ENCODE measurements at places on chromosomes 5 and 9.

DNA sequence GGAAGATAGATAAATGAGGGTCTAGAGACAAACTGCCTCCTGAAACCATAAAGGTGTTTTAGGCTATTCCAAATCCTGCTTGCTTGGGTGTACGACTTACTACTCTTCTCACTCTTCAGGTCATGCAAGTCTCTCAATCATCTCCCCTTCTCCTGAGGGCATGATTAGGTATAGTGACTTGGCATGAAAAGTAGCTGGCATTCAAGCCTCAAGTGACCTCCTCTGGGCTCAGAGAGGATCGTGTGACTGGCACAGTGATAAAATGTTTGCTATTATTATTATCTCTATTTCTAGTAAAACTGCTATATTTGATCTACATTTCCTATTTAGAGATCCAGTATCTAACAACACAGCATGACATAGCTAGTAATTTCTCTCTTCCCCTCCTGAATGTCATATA lies 494.8 kb downstream of the SPOCK1 start:
- no peak for DNase-seq

DNA sequence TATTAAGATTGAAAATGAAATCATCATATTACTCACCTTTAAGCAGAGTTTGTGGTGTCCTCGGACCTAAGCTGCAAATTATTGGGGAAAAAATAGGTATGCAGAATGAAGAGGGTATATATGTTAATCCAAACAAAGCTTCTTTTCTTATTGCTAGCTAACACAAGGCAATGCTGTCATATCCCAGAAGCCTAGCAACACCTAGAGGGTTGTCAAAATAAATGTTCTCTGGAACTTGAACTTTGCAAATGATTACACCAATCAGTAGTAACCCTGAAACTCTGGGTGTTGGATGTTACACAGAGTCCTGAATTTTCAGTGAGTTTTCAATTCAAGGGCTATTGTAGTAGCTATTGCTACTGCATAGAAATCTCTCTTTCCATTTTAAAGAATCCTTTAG lies at the start of gene C6:
C6 (minus strand) TSS at position 193 of the 400 bp plus-strand sequence. CDS start 10,302 bp downstream, outside the sequence.
- no peak for DNase-seq

- DNase-seq = no peak
Measured at GRCh38 chr5:999032-999501, 9.5 kb upstream of the NKD2 start.

- DNase-seq = peak; percentile 30
Measured at GRCh38 chr5:177086654-177087397, at the start of gene FGFR4. Gene FGFR4 (plus strand): TSS chr5:177086915. CDS start chr5:177089603, 2,688 bp downstream.

GRCh38 chr9:14188011-14188410 lies 125.9 kb downstream of the NFIB start:
- no peak for DNase-seq

DNA sequence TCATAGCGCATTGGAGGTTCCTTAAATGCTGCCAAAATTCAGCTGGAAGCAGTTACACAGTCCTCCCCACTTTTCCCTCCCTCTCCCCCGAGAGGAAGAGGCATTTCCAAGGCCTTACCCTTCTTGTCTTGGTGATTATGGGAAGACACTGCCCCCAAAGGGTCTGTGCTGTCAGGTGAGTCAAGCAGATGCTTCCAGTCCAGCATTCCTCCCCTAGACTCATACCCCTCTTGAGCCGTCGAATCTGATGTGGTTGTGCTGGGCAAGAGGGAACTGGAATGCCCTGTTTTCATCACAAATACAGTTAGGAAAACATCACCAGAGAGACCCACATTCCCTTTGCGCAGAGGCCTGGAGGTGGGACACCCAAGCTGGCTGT lies 107.2 kb downstream of the SEMA6A start:
- DNase-seq = no peak

DNA sequence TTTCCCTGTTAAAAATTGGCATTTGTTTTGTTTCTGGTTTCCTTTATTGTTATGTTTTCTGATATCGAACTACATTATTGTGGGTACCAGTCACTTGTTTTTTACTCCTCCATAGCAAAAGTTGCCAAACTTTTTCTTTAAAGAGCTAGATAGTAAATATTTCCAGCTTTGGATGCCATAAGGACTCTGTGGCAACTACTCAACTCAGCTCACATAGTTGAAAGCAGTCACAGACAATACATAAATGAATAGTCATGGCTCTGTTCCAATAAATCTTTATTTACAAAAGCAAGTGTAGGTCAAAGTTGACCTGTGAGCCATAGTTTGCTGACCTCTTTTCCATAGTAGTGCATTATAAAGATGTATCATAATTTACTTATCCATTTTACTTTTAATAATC lies 305.0 kb downstream of the RASEF start:
- DNase-seq = no peak

DNA sequence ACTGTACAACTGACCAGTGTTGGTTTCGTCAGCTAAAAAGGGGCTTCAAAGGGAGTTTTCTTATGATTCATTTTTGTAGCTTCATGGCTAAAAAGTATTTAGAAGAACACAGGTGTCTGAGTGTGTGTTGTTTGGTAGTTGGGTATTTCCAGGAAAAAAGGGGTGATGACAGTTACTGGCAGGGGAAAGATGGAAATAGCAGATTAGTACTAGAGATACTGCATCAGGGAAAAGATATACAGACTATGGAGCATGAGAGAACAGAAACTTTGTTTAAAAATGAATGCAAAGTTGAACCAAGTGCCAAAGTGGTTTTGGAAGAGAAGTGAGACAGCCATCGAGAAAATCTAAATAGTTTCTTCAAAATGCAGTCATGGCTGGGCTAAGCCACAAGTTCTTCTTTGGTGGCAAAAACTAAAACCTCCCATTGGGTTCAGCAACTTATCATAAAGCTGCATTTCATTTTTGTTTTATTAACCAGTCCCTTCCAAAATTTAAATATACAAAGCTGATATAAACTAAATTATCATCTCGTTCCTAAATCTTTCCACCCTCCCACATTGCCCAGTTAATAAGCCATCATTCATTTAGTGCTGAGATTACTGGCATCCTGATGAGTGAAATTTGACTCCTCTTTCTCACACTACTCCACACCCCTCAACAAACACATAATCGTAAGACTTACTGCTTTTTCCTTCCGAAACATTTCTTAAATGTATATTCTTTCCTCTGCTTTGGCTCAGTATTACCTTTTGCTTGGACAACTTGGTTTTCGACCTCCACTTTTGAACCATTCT lies 33.5 kb downstream of the ELL2 start:
- DNase-seq = no peak

GRCh38 chr9:135673941-135674340 lies 10.8 kb downstream of the LCN9 start:
- DNase-seq = no peak

DNA sequence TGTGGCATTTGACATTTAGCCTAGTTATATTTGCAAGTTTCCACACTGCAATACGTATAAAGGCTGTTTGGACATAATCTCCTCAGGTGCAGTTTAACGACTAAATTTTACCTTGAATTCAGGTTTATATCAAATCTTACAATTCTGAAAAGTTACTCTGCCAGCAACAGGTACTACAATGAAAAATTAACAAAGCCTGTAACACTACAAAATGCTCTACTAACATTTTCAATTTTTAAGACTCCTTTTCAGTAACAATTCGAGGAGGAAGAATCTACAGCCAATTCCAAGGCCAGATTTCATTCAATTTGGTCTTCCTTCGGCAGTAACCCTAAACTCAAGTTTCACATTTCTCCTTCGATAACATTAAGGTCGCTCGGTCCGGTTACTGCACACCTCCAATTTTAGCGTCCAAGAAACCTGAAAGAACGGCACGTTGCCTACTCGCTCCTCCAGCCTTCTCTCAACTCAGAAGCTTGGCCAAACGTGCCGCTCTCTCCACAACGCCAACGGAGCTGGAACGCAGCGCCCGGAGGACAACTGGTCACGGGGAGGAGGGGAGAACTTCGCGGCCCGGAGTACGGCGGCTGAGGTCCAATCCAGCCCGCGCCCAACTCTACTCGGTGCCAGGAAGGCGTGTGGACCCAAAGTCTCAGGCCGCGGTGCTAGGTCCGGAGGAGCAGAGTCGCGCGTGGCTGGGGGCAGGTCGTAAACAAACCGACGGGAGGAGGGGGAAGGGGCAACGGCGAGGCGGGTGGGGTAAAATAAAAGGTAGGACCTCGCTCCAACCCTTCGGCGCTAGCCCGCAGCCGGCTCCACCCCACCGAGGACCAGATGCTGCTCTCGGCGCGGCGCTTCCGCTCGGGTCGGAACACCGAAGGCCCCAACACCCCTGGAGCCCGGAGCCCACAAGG lies 681 bp downstream of the FNIP1 start:
- DNase-seq = peak; percentile 8

- no peak for DNase-seq
Measured at GRCh38 chr5:142627383-142628217, 58.3 kb downstream of the FGF1 start.

DNA sequence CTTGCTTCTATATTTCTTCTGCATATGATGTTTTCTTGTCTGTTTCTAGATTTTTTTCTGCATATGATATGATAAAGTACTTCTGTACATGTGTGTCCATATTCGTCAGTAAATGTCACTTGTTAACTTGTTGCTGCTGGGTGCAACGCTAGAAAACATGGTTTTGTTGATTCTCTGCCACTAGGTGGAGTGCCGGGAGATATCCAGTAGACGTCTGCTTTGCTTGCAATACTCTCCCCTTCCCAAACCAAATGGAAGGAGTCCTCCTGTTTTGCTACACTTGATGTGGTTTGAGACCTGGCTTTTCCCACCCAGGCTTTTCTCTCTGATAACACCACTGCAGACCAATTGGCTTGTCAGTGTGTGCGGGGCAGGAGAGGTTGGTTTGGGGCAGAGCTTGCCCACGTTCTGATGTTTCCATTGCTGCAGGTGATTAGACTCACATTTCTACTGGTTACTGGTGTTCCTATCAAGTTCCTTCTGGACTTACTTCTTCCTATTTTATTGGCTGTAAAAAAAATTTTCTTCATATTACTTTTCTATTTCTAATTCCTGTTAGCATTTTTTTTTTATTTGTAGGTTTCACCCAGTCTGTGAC lies 900.0 kb upstream of the CDH10 start:
- DNase-seq = no peak

GRCh38 chr5:44454002-44454401 lies 64.8 kb upstream of the FGF10 start:
- no peak for DNase-seq

- DNase-seq = no peak
Measured at GRCh38 chr5:76303921-76304320, 99.2 kb upstream of the IQGAP2 start.
